ENCODE measurements at places on chromosomes 12 and 14.

DNA sequence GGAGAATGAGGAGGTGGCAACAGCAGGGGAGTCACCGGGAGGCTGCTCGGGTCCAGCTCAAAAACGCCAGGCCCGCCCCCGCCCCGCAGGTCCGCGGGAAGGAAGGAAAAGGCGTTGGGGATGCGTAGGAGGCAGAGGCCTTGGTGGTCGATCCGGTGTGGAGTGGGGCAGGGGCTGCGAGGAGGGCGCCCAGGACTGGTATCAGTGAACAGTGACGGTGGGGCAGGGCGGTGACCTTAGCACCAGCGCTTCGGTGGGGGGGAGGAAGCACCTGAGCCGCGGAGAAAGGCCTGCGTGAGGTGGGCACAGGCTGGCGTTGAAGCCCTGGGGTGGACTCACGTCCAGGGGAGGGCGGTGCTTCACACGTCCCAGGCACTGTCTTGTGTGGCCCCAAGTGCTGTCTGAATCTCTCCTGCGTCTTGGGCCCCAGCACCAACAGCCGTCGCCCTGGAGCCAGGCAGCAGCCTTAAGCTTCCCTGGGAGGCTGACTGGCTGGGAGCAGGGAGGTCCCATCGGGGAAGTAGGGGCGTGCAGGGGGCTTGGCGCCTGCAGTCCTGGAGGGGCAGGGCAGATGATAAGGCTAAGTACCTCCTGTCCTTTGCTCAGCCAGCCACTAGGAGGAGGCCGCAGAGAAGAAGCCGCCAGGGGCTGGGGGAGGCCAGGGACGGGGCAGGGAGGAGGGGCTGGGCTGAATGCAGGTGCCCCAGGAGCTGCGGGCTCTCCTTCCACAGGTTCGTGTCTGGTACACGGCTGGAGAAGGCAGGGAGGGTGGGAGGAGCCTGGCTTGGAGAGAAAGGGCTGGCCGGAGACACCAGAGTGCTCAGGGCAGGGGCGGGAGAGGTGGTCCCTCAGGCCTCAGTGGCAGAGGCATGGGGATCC, 26.5 kb downstream of the ZBTB42 start:
- no peak for DNase-seq

DNA sequence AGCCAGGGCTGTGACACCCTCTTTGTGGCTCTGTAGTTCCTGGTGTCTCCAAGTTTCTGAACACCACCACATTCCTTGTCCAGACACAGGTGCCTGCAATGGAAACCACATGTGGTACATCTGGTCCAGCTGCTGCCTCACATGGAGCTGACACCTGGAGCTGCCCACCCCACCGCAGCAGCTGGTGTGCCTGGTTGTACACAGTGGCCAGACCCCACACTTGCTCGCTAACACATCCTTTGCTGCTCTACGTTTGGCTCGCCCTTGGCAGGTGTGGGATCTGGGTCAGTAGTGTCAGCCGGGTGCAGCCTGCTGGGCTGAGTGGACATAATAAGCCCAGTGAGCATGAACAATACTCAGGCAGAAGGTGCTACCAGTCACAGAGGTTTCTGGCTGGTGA, 198.9 kb downstream of the ADGRD1 start:
- DNase-seq = no peak

GRCh38 chr12:74482115-74482514, 55.5 kb upstream of the ATXN7L3B start:
- DNase-seq = no peak

- DNase-seq = no peak
These were observed 62.1 kb upstream of the C14orf180 start for GRCh38 chr14:104517426-104517825.

DNA sequence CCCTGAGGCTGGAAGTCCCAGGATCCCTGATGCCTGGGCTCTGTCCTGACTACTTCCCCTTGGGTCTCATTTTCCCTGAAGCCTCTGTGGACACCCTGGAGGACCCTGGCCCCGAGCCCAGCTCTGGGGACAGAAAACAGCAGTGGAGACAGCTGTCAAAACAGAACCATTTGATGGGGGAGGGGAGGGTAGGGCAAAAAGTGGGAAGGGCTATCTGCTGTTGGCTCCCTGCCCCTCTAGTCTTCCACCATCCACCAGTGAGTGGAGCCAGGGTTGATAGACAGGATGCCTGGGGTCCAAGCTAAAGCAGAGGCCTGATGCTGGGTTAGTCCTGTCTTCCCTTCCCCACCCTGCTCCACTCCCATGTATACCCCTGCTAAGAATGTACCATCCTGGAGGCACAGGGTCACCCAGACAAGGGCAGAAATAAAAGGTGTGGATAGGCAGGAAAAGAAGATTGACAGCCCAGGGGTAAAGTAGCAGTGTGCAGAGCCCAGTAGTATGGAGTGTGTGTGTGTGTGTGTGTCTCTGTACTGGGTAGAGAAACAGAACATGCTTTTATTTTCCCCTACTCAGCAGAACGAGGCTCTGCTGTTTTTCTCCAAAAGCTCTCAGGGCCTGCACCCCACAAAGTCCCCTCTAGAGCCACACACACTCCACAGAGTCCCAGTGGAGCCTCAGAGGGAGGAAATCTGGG, 9.8 kb downstream of the ZNF385A start:
- no peak for DNase-seq

DNA sequence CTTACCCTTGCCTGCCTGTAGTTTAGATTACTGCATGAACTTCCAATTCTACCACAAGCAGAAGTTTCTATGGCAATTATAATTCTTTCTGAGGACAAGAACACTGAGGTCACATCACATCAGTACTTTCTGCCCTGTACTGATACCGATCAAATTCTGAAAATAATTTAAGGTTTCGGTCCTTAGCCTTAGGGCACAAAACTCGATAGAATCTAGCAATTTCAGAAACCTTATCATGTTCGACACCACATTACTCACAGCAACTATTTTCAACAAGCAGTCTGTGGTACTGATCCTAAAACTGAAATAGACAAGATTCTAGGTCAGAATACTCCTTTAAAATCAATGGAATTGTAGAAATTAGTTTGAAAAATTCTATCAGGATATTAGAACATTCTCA, 187.0 kb upstream of the LRFN5 start:
- no peak for DNase-seq

- DNase-seq = no peak
These were observed 43.2 kb downstream of the IRAK3 start for GRCh38 chr12:66232263-66232662.

DNA sequence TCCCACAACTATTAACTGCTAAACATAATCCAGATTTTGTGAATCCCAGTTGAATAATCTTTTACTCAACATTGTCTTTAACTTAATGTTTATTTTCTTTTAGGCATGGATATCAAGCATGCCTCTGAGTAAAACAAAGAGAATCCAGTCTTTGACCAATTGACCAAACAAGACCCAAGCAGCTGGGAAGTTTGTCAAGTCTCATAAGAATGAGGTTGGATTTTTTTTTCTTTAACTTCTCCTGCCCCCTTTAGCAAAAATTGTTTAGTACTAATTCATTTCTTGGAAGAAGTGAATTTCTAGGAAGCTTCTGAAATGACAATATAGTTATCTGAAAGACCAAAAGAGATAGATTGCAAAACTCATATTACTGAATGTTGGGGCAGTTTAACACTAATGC, 89.9 kb downstream of the OTOGL start:
- no peak for DNase-seq

DNA sequence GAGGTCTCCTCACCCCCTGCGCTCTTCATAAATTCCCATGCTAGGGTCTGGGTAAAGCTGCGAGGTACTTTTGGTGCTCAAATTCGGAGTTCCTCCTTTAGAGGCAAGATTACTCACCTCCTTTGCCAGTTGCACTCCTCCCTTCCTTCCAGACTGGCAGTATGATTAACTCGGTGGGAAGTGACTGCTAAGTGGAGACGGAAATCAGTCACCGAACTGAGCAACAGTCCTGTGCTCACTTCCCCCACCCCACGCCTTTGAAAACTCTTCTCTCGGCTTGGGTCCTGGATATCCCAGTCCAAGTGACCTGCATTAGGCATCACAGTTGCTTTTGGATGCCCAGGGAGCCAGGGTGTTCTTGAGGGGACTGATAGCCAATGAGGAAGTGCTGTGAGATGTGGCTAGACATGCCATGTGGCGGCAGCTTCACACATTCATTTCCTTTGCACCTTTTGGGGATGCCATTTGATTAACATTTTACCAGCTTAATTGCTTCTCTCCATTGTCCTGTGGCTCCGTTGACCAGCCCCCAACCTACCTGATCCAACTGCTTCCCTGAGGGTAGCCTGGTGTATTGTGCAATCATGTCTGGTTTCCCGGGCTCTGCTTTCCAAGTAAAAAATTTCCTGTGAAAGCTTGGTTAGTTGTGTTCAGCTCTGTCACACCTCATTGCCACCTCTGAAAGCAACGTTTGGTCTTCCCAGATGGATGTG, 840 bp downstream of the PNP start:
- DNase-seq = peak; percentile 14
